ENCODE measurements at places on chromosomes 2 and 18. TPM values are rescaled to one million over a fixed set of nuclear protein-coding genes. Genes with fewer than 3 reads are reported as not detected.

The C2orf81 gene
- total RNA-seq: 6.0 TPM

The NT5C1B gene
- not detected for total RNA-seq

The DSC2 gene
- total RNA-seq: 11.9 TPM

The C2orf92 gene
- 3.3 TPM for total RNA-seq

The NYAP2 gene
- 0.07 TPM for total RNA-seq

The INHBB gene
- total RNA-seq: not detected

The NAT8 gene
- not detected for total RNA-seq

The CPO gene
- not detected for total RNA-seq

The EDAR gene
- not detected for total RNA-seq

The TPRKB gene
- 96.8 TPM for total RNA-seq

The SFTPB gene
- not detected for total RNA-seq

The RAPGEF4 gene
- total RNA-seq: 1.8 TPM

The ARMC9 gene
- 45.8 TPM for total RNA-seq

The IL18RAP gene
- not detected for total RNA-seq

DNA sequence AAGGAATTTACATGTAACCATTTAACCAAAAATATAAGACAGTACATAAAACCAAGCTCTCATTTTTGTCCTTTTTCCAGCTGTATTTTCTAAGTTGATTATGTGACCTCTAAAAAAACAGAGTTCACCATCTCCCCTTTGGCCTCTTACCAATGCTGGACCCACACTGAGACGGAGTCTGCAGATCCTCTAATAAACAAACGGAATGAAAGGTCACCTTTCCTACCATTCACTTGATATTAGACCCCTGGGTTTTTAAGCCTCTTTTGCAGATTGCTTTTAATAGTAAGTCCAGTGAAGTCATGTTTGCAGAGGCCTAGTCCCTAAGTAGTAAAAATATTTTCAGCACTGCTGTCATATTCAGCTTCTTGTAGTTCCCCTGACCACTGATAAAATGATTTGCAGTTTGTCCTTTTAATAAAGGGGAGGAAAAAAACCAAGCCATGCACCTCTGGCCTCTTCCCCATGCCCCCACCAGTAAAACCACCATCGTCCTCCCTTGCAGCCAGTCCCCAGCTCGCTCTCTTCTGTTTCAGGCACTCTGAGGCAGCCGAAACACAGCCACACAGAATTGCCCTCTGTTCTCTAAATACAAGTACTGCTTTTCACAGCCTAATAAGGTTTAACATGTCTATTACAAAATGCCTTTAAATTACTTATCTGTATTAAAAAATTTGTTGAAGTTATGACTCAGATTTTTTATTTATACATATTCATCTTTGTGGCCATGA lies 427.5 kb downstream of the PARD3B start:
- H3K36me3 ChIP-seq: no peaks in the 10 kb centered on the region
- no peak overlapping the region for H3K4me3 ChIP-seq
- H3K27me3 ChIP-seq: no peaks in the 10 kb centered on the region
- peaks cover 36% of the 10 kb centered on the region for H3K4me1 ChIP-seq
- peak overlapping the region; percentile 83 for H3K27ac ChIP-seq

DNA sequence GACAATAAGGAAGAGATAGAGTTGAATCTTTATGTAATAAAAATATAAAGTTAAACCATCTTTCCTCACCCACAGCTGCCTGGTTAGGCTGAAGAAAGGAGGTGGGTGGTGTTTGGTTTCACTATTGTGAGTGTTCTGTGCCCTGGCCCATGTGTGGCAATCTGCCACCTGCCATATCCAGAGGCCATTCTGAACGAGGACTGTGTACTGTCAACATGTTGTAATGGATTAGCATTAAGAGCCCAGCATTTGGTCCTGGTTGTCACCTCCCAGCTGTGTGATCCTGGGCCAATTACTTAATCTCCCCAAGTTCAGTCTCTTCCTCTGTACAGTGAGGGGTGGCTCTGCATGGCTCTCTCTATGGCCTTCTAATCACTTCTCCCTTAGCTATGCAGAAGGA lies 118.2 kb upstream of the SEC11C start:
- no peak overlapping the region for H3K27ac ChIP-seq
- H3K36me3 ChIP-seq: no peaks in the 10 kb centered on the region
- no peaks in the 10 kb centered on the region for H3K4me1 ChIP-seq
- H3K27me3 ChIP-seq: no peaks in the 10 kb centered on the region

DNA sequence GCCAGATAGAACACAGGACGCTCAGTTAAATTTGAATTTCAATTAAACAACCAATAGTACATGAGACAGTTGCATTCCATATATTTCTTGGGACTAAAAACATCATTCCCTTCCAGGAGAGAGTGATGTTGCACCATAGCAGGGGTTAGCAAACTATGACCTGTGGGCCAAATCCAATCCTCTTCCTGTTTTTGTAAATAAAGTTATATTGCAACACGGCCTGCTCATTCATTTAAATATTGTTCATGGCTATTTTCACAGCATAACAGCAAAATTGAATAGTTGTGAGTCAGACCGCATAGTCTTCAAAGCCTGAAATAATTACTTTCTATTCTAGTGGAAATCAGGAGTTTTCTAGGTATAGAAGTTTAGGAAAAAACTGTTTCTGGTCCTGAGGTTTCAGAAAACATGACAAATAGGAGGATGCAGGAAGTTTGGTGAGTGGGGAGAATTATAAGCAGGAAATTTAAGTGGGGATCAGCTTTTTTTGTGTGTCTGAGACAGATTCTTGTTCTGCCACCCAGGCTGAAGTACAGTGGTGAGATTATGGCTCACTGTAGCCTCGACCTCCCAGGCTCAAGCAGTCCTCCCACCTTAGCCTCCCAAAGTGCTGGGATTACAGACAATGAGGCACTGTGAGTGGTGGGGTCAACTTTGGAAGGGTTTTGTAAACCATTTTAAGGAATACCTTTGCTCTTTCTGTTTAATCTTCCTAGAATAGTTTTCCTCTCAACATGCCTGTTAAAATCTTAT lies 131.5 kb downstream of the SOCS6 start:
- no peaks in the 10 kb centered on the region for H3K27me3 ChIP-seq
- peaks cover 27% of the 10 kb centered on the region for H3K4me1 ChIP-seq
- no peak for DNase-seq
- H3K36me3 ChIP-seq: no peaks in the 10 kb centered on the region
- no peak overlapping the region for H3K27ac ChIP-seq

GRCh38 chr2:207039225-207039624 lies 99.9 kb downstream of the CPO start:
- no peak overlapping the region for H3K4me3 ChIP-seq
- H3K36me3 ChIP-seq: no peaks in the 10 kb centered on the region
- DNase-seq: no peak
- no peaks in the 10 kb centered on the region for H3K27me3 ChIP-seq
- H3K27ac ChIP-seq: no peak overlapping the region
- peaks cover 54% of the 10 kb centered on the region for H3K4me1 ChIP-seq

DNA sequence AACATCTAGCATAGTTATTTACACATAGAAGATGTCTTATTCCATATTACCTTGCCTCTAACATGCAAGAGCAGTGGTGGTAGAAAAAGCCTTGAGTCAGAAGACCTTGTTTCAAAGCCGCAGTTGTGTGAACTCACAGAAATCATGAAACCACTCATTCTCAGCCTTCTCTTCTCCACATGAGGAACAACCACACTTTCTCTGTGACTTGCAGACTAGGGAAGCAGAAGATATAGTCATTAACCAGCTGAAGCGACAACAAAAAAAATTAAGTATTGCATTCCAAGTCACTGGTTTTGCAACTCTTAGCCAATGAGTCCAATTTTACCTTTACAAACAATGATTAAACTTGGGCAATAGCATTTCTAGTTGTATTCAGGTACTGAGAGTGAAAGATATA lies 19.0 kb downstream of the TWSG1 start:
- no peaks in the 10 kb centered on the region for H3K36me3 ChIP-seq
- H3K4me1 ChIP-seq: no peaks in the 10 kb centered on the region
- no peak overlapping the region for H3K4me3 ChIP-seq
- H3K27me3 ChIP-seq: no peaks in the 10 kb centered on the region

GRCh38 chr2:188114014-188114413 lies 177.7 kb upstream of the GULP1 start:
- H3K36me3 ChIP-seq: no peaks in the 10 kb centered on the region
- no peak overlapping the region for H3K27ac ChIP-seq
- no peak overlapping the region for H3K4me3 ChIP-seq
- DNase-seq: no peak
- H3K4me1 ChIP-seq: peaks cover 3% of the 10 kb centered on the region
- no peaks in the 10 kb centered on the region for H3K27me3 ChIP-seq

DNA sequence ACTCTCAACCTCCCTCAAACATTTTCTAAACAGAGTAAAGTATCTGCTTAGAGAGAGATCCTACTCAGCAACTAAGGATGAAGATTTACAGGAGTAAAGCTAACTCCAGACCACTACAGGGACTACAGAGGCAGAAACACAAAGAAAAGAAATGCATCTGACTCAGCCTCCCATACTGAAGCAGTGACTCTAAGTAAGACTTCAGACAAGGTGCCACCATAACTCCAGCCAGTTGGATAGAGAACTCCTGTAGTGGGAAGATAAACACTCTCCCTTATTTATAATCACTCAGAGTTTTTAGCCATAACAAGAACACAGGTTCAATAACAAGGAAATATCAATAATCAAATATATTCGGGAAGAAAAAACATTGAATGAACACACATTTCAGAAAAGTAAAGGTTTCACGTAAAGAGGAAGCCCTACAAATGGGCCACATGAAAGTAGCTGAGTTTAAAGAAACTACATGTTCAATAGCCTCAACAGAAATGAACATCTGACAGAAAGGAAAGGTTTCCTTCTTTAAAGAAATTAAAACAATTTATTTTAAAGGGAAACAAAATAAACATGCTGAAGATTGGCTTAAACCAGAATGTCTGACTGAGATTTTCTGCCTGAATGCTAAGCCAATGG lies 519.9 kb downstream of the KCNJ3 start:
- no peak for DNase-seq
- no peak overlapping the region for H3K4me3 ChIP-seq
- peaks cover 9% of the 10 kb centered on the region for H3K4me1 ChIP-seq
- H3K27ac ChIP-seq: no peak overlapping the region

- DNase-seq: no peak
- no peak overlapping the region for H3K27ac ChIP-seq
- H3K4me3 ChIP-seq: no peak overlapping the region
- H3K36me3 ChIP-seq: no peaks in the 10 kb centered on the region
- H3K4me1 ChIP-seq: peaks cover 11% of the 10 kb centered on the region
- H3K27me3 ChIP-seq: no peaks in the 10 kb centered on the region
Observed at GRCh38 chr18:23057096-23057495, 78.2 kb upstream of the CABLES1 start.

GRCh38 chr2:229931241-229931640 lies 8.9 kb downstream of the FBXO36 start:
- H3K4me1 ChIP-seq: no peaks in the 10 kb centered on the region
- DNase-seq: no peak
- H3K27me3 ChIP-seq: no peaks in the 10 kb centered on the region
- H3K36me3 ChIP-seq: no peaks in the 10 kb centered on the region
- H3K27ac ChIP-seq: no peak overlapping the region

- no peaks in the 10 kb centered on the region for H3K36me3 ChIP-seq
- H3K27ac ChIP-seq: no peak overlapping the region
- no peak for DNase-seq
- no peak overlapping the region for H3K4me3 ChIP-seq
- H3K4me1 ChIP-seq: no peaks in the 10 kb centered on the region
Observed at GRCh38 chr2:14941151-14941631, 308.7 kb downstream of the LRATD1 start.

DNA sequence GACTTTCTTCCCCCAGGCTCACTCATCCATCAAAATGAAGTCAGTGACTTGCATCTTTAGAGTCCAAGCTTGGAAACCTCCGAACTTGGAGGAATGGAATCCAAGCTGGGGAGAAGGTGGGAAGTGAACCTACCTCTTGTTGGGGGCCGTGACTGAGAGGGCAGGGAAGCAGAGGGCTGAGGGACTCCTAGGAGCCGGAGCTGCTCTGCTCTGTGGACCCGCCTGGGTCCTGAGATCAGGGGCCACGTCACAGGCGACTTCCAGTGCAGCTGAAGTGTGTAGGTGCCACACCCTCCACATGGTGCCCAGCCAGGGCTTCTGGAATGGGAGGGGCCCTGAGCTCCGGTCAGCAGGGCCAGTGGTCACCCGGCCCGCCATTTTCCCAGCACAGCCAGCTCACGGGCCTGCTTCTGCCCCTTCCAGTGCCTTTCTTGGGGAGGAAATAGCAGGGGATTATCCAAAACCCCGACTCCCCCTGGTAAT lies 63.4 kb upstream of the OTOS start:
- H3K4me3 ChIP-seq: no peak overlapping the region
- H3K27me3 ChIP-seq: no peaks in the 10 kb centered on the region
- peaks cover 4% of the 10 kb centered on the region for H3K36me3 ChIP-seq

DNA sequence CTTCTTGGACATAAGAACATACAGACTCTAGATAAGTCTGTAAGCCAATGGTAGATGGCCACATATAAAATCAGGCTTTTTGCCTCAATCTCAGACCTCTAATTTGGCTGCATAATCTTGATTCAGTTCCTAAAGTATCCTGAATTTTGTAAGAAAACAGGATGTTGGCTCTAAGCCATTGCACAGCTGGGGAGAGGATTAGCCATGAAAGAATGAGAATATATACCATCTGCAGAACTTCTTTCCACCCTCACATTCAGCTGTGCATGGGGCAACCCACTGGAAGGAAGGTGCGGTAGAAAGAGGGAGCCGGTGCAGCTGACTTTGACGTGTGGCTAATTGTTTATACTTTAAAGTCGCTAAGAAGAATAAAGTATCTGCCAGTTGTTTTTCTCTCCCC lies 1061.6 kb upstream of the FAM98A start:
- H3K36me3 ChIP-seq: no peaks in the 10 kb centered on the region
- H3K4me3 ChIP-seq: no peak overlapping the region
- H3K27ac ChIP-seq: no peak overlapping the region
- no peak for DNase-seq
- H3K4me1 ChIP-seq: peaks cover 10% of the 10 kb centered on the region

- no peaks in the 10 kb centered on the region for H3K4me1 ChIP-seq
- H3K36me3 ChIP-seq: no peaks in the 10 kb centered on the region
- H3K27me3 ChIP-seq: no peaks in the 10 kb centered on the region
- no peak overlapping the region for H3K27ac ChIP-seq
- DNase-seq: no peak
Observed at GRCh38 chr2:138207074-138207930, 243.0 kb downstream of the HNMT start.

GRCh38 chr18:57839942-57840381 lies 36.8 kb upstream of the ATP8B1 start:
- no peak overlapping the region for H3K27ac ChIP-seq
- H3K27me3 ChIP-seq: no peaks in the 10 kb centered on the region
- H3K36me3 ChIP-seq: no peaks in the 10 kb centered on the region
- H3K4me3 ChIP-seq: no peak overlapping the region
- DNase-seq: no peak
